ENCODE measurements at places on chromosomes 11 and 22.

DNA sequence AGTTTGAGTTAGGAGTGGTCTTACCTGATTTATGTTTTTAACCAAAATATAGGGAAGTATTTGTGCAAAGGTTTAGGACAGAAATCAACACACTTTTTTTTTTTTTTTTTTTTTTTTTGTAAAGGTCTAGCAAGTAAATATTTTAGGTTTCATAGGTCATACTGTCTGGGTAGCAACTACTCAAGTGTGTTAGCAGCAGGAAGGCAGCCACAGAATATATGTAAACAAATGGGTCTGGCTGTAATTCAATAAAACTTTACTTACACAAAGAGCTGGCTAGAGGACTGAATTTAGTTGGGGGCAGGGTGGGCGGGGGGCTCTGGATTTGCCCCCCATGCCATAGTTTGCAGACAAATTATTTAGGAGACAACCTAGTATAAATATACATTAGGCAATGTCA is 510.4 kb downstream of the NELL1 start:
- DNase-seq = no peak

DNA sequence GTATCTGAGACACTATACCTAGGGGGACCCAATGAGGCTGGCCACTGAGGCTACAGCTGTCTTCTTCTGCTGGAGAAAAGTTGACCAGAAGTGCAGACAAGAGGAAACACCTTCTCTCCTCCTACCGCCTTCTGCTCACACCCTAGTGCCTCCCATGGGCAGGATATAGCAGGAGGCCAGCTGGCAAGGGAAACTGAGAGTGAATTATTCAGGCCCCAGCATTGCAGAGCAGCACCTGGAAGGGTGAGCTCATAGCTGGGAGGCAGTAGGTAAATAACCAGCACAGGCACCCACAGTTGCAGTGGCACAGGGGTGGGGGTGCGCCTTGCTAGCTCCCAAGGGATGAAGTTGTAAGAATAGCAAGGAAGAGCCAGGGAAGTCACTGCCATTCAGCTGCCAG is 267.4 kb upstream of the NCAM1 start:
- DNase-seq = no peak

GRCh38 chr11:56089697-56090096 is 3.4 kb upstream of the OR8I2 start:
- DNase-seq = no peak

DNA sequence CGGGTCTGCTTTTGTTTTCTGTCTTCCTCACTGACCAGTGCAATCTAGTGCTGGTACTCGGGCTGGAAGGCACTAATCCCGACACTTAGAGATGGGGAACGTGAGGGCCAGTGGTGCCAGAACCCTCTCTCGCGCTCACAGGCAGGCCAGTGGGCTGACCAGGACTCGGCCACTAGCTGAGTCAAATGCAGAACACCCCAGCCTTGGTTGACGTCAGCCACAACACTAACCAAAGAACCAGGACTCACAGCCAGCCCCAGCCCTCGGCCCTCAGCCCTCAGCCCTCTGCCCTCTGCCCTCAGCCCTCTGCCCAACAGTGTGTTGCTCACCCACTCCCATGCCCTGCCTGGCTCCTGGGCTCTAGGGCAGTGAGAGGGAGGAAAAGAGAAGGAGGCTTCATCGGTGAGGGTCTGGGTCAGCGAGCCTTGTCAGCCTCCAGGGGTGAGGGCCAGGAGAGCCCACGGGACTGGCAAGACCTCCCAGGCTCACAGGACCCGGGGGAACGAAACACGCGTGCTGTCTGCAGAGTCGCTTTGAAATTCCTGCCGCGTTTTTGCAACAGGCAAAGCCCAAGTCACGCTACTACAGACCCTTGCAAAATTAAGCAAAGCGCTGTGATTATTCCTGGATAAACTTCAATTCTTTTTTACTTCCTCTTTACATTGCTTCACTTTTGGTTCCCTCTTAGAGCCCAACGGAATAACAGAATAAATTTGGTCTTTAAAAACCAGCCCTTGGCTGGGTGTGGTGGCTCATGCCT is 27.5 kb downstream of the KIAA0930 start:
- no peak for DNase-seq

DNA sequence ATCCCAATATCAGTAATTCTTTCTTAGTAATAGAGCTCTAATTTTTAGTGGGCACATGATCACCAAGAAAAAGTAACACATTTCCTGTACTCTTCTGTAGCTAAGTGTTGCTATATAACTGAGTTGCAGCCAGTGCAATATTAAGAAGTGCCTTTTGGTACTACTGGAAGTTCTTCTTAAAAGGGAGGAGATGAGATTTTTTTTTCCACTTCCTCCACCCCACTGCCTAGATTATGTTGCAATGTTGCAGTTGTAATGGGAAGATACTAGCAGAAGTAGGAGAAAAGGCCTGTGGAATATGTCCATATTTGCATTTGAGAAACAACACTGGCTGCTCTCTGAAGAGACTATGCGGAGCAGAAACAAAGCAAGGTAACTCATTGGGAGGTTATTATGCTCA is 280.6 kb upstream of the ANO5 start:
- DNase-seq = peak; percentile 7

DNA sequence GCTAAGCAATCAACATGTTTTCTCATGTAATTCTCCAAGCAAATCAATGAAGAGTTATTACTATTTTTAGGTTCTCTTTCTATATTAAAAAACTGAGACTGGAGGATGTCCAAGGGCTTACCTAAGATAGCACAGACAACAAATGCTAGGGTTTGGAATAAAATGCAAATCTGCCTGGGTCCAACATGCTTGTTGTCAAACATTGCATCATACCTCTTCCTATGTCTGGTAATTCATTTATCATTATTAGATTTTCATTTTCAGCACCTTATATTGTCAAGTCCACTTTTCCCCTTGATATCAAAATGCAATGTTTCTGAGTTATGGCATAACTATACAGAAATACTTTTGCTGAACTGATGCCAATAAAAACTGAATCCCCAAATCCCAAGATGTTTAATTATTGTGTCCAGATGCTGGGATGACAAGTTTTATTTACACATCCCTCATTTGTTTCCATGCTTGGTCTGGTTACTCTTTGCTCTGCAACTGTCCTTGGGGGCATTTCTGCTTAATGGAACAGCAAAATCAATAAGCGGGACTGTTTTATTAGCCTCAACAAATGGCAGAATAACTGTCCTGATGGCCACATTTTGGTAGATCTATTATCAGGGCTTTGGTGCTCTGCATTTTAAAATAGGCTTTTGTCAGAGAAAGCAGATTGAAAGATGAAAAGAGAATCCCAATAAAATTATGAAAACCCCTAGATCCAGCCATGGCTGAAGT is 86.0 kb downstream of the C11orf87 start:
- peak; percentile 24 for DNase-seq

GRCh38 chr11:88656283-88656682 is 318.7 kb upstream of the CTSC start:
- DNase-seq = no peak

Measured in brain (organoid and tissue), 16 donors.